ENCODE measurements at places on chromosomes 7 and 10. TPM values are rescaled to one million over a fixed set of nuclear protein-coding genes. Genes with fewer than 3 reads are reported as not detected.

DNA sequence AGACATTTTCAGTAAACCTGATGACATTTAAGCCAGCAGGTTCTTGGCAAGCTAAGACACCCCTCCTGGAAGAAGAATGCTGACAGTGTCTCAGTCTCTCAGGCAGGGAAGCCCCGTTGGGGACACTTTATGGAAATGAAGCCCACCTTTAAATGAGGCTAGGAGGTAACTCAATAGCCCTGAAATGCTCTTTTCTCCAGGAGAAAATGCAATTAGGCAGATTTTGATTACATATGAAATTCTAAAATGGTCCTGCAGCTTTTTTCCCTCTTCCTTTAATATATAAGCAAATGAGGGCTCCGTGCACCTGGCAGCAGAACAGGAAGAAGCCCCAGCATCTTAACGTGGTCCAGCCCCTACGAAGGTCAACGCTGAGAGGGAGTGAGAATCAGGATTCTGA lies 65.8 kb upstream of the CHST15 start:
- DNase-seq = no peak

DNA sequence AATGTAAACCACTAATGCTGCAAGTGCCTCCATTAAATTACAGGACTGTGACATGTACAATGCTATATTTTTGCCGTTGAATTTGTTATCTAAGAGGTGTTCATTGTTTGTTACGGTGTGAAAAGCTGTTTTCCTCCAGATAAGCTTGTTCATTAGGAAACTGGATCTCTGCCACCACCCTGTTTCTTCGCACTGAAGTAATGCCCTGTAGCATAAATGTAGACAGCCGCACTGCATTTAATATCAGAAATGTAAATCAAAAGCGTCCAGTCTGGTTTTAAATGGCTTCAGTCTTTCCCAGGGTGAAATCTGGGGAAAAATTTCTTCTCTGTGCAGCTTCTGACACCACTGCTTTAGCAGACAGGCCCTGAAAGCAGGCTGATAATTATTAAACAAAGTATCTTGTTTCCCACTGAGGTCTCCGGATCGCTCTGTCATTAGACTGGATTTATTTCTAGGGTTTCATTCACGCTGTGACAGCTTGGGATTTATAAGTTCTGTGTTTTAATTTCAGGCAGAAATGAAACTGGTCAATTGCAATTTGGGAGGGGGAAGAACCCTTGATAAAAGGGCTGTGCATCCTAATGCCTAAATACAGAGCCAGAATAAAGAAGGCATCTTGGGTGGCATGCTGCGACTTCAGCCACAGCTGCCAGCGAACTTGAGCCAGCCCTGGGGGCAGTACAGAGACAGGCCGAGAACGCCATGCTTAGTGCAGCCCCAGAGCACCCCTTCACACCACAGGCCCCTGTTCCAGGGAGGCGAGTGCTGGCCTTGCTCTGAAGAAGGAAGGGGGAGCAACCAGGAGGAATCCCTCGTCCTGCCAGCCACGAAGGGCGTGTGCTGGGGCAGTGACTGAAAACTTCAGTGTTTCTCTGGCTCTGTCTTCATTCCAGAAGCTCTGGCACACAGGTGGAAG lies 547.7 kb upstream of the GALNT17 start:
- DNase-seq = no peak

DNA sequence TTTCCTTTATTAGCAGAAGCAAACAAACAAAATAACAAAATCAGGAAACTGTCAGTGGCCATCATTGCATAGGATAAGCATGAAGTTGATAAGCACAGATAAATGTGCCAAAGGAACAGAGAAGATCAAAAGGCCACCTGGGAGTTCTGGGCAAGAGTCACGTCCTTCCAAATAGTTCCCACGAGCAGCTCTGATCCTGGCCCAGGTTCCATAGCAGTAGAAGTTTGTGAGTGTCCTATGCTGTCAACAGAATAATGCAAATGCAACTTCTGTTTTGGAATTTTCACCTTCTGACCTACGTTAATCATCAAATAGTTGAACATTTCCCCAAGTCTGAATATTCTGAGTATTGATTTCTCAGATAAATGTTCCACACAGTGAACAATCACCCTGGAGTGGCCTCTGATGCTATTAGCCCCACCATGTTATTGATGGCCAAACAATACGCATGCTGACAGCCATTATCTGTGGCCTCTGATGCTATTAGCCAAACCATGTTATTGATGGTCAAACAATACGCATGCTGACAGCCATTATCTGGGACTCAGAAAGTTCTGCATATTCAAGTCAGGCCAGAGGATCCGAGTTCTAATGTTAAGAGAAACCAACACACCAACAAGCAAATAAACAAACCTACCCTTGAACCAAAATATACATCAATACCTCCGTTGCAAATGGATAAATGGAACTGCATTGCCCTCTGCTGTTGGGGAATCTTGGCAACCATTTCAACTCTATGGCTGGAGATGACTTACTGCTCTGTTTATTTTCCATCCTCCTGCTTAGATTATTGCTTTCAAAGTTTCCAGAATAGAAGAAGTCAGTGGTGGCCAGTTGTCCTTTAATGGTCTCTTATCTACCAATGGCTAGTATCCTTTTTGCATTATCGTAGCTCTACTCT lies 63.3 kb downstream of the MRC1 start:
- no peak for DNase-seq

- no peak for DNase-seq
Observed at GRCh38 chr7:91212582-91212981, 51.7 kb upstream of the FZD1 start.

DNA sequence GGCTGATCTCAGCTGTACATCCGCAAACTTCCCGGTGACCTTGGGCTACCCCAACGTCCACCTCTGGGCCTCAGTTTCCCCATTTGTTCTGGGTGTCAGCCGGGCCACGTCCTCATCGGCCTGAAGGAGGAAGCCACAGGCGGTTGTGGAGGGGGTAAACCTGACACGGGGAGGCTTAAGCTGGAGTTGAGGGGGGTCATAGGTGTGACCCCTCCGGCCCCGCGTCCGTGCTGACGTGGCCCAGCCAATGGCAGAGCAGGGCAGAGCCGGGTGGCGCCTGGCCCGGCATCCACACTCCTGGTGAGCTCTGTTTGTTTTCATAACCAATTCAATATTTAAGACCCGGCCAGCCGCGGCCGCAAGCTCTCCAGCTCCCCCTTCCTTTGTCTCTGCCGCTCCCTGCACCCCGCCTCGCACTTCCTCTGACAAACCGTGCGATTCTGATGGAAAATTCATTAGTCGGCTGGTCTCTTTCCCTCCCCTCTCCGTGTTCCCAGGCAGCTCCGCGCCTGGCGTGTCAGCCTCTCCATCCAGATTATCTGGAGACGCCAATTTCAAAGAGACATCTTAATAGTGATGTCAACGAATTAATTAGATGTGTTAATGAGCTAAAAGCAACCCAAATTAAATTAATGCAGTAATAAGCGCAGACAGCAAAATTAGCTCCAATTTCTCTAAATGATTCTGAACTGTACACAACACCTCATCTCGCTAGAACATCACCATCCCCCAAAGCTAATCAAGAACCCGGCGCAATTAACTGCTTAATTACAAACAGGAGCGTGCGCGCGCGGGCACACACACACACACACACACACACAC lies 55.4 kb downstream of the MICALL2 start:
- DNase-seq = no peak

GRCh38 chr10:110717781-110718589 lies 73.8 kb downstream of the RBM20 start:
- DNase-seq = no peak

LEP gene
- not detected for total RNA-seq

INSYN2A gene
- not detected for total RNA-seq

ABCF2 gene
- 78.8 TPM for total RNA-seq

HIBADH gene
- 41.9 TPM for total RNA-seq
